ENCODE measurements at places on chromosomes 2 and 18.

- no peak for DNase-seq
These were observed 607.5 kb upstream of the REG3G start for GRCh38 chr2:78418021-78418420.

- DNase-seq: no peak
These were observed 417.6 kb upstream of the LINC00305 start for GRCh38 chr18:64566456-64566855.

GRCh38 chr2:223854741-223855140, 17.4 kb upstream of the AP1S3 start:
- no peak for DNase-seq

DNA sequence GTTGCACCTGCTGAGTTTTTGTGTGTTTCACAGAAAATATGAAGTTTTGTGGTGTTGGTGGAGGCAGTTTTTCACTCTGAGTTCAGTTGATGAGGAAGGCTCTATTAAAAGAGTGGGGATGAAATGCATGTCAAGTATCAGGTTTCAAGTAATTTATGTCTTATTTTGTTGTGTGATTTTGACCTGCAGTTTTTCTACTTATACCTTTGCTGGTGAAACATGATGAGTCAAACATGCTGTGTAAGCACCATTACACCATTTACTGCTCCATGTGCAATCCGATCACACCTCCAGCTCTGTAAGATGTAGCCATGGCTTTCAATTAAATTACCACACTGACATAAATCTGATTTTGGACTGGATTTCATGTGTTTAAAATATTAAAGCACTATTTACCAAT, 174.5 kb upstream of the ZEB2 start:
- DNase-seq: peak; percentile 11

DNA sequence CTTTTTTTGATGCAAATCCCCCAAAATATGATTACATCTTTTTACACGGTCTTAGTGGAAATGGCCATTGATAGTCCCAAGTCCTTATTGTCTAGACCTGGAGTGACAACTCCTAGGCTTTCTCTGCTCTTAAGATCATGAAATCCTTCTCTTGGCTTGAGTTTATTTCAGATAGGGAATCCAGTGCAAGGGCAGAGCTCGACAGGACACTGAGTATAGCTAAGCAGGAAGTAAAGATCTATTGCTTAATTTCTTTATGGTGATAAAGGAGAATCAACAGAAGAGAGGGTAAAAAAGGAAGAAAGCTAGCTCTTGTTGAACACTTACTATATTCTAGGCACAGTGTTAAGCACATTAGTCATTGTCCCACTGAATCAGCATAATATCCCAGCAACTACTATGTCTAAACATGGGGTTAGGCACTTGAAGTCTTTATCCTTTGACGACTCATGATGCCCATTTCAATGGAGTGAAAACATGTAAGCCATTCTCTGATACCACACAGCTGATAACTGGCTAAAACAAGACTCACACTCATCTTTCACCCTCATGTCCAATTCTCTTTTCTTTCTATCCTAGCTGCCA, 74.1 kb upstream of the LRATD1 start:
- DNase-seq: no peak

DNA sequence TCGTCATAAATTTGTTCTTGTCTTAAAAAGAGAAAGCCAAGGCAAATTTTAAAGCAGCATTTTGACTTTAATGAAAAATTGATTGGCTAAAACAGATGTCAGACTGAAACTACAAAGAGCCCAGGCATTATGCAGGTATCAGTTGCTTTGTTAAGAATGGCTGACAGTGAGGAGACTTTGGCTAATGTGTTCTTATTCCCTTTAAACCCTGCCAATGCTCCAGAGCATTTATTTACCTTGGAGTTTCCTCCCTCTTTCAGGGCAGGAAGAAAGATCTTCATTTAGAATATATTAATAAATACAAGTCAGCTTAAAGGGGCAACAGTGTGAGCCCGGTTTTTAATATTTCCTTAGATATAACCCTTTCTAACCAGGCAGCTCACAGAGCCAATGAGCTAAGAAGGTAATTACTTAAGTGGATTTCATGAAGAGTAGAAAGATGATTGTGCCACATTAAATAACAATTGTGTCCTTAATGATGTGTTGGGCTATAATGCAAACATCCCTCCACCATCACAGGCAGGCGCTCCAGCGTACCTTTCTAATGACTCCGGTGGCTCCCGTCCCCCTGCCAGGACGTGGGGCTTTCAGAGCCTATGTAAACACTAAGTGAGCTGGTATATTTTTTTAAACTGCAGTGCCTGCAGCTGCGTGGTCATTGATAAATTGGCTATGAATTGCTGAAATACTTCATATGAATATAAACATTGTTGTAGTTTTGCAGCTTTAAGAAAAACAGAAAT, 349.4 kb upstream of the POU3F3 start:
- DNase-seq: peak; percentile 18

DNA sequence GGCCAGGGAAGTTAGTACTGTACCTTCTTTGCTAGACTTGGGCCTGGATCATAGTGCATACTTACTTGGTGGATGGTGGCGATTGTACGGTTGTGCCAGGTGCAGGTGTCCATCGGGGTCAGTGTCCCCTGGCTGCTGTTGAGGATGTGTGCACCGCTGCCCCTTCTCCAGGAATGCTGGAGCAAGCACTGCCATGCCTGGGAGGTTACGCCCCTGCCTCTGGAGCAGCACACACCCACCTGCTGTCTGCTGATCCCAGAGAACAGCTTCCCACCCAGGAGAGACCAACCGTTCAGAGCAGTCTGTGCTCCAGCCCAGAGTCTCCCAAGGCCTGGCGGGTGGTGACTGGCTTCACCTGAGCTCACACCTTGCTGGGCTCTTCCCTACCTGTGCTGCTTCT, 286.8 kb upstream of the HS6ST1 start:
- DNase-seq: no peak

DNA sequence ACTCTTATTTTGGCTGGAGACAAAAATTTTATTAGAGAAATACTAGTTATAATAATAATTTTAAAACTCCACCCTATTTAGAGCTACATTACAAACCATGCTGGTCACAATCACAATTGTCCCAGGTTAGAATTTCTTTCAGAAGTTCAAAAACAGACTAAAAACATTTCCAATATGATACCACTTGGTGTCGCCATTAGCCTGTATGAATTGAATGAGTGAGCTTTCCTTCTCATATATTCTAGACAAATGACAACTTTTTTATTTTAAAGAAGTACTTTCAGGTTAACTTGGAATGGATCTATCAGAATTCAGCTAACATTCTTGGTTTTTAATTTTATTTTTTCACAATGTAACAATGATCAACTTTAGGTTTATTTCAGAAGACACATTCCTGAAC, 48.0 kb downstream of the SERPINB8 start:
- no peak for DNase-seq

GRCh38 chr2:152062125-152063091, 36.4 kb downstream of the CACNB4 start:
- DNase-seq: no peak

- no peak for DNase-seq
These were observed 137.2 kb upstream of the CXCR4 start for GRCh38 chr2:136255127-136255526.

GRCh38 chr2:27921424-27921823, 30.9 kb downstream of the BABAM2 start:
- no peak for DNase-seq

GRCh38 chr2:174967691-174968260, 37.4 kb downstream of the CHN1 start:
- DNase-seq: no peak

- DNase-seq: no peak
These were observed 200.4 kb downstream of the TMEM247 start for GRCh38 chr2:46679761-46680160.

DNA sequence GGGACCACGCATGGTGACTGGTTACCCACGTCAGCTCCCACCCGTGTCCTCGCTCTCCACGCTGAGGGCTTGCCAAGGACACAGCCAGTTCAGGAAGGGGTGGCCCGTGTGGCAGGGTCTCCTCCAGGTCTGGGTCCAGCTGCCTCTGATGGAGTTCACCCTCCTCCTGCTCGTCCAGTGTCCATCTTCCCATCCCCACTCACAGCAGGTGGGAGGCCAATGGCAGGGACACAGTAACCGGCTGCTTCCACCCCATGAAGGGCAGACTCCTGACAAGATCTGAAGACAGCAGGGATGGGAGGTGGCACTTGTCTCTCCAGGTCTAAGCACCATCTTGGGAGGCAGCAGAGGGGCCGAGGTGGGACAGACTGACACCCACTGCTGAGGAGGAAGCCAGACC, 106.4 kb downstream of the NDUFA10 start:
- DNase-seq: no peak

DNA sequence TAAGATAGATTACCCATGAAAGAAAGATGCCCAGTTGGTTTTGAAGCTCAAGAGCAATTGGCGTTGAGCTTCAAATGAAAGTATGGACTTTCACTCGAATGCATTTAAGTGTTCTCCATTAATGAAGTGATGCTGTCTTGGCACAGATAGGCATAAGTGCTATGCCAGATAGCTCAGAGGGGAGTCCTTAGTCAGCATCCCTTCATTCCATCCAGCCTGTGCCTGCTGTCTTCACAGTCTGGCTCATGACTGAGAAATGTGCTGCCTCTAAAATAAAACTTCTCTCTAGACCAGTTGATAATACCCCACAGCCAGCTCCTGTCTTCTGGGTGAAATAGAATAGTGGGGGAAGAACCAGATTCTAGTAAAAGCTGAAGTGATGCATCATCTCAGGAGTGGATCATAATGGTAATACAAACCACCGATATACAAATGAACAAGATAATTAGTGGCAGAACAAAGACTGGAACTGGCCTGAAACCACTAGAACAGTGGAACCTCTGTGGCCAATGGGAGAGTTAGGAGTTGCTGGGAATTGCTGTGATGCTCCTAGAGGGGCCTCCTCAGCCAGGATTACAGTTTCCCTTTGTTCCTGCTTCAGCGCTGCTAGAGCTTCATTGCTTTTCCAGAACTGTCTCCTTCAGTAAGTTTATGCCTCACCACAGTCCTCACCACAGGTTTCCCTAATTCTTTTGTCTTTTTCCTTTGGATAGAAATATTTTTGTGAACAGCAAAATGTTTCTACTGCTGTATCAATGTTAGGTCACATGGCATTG, 359.3 kb downstream of the KIAA1328 start:
- no peak for DNase-seq

DNA sequence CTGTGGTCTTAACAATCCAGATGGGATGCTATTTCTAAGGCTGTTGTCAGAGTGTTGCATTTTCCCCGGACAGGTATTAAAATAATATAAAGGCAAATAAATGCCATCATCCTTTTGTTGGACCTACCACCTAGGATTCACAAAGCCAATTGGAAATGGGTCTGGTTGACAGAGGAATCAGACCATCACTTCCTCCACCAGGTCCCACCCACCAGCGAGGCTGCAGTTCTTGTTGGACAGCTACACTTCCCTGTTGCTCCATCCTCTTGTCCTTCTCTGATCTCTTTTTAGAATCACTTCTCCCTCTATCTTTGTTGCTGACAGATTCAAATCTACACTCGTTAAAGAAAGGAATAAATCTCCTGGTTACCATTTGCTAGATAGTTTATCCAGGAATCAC, 1.1 kb downstream of the TMEM169 start:
- peak; percentile 30 for DNase-seq

- no peak for DNase-seq
These were observed 9.8 kb upstream of the EPG5 start for GRCh38 chr18:45976974-45977373.

- no peak for DNase-seq
These were observed 96.4 kb upstream of the NOL4 start for GRCh38 chr18:34321066-34321465.

DNA sequence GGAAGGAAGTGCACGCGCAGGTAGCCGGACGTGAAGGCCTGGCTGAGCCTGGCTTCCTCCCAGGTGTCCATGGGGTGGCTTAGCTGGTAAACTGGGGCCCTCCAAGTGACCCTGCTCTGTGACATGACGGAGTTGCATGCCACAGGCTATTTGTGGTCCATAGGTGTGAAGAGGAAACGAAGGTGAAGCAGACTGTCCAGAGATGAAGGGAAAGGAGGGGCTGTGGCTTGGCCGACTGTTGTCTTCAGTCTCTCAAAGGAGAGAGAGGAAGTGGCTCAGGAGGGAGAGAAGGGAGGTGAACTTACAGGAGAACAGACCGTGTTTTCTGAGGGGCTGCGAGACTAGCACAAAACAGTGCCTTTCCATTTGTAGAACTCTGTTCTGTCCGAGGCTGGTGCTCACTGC, 19.3 kb downstream of the INPP5D start:
- no peak for DNase-seq

DNA sequence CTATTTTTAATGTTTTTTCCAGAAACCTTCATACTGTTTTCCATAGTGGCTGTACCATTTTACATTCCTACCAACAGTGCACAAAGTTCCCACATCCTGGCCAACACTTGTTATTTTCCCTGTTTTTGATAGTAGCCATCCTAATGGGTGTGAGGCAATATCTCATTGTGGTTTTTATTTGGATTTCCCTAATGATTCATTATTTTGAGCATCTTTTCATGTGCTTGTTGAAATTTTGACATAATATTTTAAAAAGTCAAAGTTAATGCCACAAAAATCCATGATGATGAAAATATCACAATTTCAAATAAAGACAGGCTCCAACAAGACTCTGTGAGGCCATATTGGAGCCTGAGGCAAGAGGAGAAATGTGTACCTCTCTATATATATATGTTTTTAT, 50.2 kb downstream of the VWA3B start:
- no peak for DNase-seq

DNA sequence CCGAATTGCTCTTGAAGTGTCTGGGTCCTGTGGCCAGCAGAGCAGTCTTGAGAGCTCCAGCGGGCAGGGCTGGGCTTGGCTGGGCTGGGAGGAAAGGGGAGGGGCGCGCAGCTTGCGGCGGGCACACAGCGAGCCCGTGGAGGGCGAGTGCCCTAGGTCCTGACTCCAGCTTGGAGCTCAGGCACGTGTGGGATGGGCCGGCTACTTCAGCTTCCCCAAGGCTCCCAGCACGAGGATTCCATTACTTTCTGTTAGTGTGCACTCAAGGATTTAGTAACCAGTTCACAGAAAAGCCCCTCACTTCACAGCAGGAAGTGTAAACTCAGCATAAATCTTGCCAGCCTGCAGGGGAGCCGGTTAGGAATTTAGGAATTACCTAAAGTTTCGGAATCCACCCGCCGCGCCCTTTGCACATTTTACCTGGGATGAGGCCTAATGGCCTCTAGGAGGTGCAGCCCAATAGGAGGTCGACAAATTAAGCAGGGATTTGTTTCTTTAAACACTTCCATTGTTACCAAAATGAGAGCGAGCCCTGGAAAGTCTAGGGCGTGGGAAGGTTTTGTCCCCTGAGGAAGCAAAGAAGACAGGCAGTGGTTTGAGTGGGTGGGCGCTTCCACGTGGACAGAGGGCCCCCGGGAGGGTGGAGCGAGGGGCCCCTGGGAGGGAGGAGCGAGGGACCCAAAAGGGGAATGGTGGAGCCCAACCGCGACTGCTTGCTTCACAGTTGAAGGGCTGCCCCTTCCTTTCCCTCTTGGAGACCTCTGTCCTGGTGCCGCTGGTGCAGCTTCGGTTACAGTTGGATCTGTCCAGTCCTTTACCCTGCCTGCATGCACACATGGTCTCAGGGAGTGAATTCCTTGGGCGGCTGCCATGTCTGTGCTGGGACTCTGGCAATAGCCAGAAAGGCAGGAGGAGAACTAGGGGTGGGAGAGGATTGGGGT, 93.3 kb downstream of the CTAGE1 start:
- no peak for DNase-seq
